Activated naive CD4-positive, alpha-beta T cell treated with anti-CD3 and anti-CD28 coated beads, Interleukin-2, amount 10 ng/mL, durations not matched to agents 7 days and 5 days (primary cell): ENCODE measurements at places on chromosomes 7 and 10.

GRCh38 chr7:80420876-80421275 lies 91.0 kb downstream of the GNAT3 start:
- DNase-seq = no peak

DNA sequence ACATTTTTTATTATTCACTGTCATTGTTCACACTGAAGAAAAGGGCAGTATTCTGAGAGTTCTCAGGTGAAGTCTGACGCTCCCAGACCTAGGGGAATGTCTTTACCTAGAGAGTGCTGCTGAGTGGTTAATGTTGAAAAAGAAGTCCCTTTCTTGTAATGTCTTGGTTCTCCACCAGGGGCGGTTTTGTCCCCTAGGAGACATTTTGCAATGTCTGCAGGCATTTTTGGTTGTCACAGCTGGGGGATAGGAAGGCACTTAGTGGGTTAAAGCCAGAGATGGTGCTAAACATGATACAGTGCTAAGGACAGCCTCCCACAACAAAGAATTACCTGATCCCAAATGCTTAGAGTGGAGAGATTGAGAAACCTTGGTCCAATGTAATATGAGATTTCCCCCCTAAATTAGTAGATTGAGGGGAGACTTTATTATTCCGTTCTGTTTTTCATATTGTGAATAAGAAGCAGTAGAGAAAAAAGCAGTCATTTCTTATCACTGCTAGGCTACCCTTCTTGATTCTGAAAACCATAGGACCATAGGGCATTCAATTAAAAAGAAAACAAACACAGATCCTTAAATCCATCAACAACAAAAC lies 13.1 kb downstream of the UMAD1 start:
- DNase-seq = peak; percentile 42

DNA sequence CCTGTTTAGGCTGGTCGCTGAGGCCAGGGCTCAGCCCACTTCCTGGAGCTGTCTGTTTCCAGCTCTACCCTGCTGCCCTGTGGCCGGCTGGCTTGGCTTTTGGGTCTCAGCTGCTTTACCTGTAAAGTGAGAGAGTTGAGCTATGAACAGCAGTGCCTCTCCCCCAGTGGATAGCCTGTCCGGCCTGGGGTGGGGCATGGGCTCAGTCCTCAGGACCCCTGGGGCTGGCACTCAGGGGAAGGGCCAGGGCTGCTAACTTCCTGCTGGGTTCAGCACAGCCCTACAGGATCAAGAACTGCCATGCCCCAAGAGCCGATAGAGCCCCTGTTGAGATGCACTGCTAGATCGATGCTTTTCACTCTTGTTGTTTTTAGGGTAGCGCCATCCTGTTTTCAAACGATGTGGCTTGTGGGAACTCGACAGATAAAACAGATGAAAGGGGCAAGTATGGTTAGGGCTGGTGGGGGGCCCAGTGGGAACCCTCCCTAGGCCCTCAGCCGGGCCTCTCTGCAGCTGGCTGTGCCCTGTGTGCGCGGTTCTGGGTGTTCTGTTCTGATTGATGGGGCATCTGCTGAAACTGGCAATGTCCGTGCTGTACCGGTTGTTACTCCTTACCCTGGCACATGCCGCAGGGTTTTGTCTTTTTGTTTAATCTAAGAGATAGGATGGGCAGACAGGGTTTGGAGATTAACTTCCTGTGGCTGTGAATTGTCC lies 10.0 kb upstream of the SFRP5 start:
- DNase-seq = peak; percentile 31

DNA sequence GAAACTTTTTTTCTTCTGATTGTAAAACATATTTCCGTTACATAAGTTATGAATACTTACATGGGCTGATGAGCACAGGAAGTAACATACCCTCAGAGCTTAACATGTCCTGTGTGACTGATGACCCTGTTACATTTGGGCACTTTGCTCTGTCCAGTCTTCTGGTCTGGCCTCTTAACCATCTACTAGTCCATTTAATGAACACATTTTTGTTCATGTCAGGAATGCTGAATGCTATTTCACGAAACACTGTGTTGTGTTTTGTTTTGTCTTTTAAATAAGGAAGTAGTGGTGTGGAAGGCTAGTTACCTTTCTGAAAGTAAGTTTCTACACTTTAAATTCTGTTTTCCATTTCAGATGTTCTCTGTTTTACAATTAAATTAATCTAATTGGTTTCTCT lies 77.7 kb downstream of the RBM33 start:
- no peak for DNase-seq

GRCh38 chr7:72278550-72278949 lies 133.6 kb downstream of the CALN1 start:
- DNase-seq = no peak

GRCh38 chr7:100606313-100606712 lies 4.2 kb downstream of the PCOLCE start:
- no peak for DNase-seq

- no peak for DNase-seq
These were observed 114.8 kb downstream of the TSPAN12 start for GRCh38 chr7:120743128-120743527.

DNA sequence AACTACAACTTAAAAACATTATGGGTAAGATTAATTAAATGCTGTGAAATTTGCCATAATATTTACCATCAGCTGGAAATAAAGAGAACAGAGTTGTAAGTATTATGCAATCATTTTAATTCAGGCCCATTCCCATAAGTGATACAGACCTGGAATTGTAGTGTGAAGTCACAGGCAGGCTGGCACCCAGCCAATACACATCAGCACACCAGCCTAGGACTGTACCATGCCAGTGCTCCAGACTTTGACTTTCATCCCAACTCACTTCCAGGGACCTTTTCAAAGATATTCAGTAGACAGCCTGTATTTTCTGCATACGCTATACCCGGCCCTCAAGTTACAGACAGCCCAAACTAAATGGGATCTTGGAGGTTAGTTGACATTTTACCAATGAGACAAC lies 143.3 kb downstream of the TES start:
- DNase-seq = no peak

GRCh38 chr7:137017221-137017620 lies 148.8 kb downstream of the CHRM2 start:
- DNase-seq = no peak

- no peak for DNase-seq
These were observed 284.1 kb downstream of the KIF20B start for GRCh38 chr10:89985446-89985845.
